ENCODE measurements at places on chromosomes 2 and 18. TPM values are rescaled to one million over a fixed set of nuclear protein-coding genes. Genes with fewer than 3 reads are reported as not detected.

SNRNP200 gene
- 91.1 TPM for polyA plus RNA-seq

B3GNT7 gene
- polyA plus RNA-seq: 0.61 TPM

LYG2 gene
- not detected for polyA plus RNA-seq

AQP12A gene
- polyA plus RNA-seq: 0.70 TPM

C2orf92 gene
- polyA plus RNA-seq: 31.4 TPM

ONECUT2 gene
- 0.15 TPM for polyA plus RNA-seq

ASPRV1 gene
- 2.8 TPM for polyA plus RNA-seq

SERPINB10 gene
- polyA plus RNA-seq: not detected

DNA sequence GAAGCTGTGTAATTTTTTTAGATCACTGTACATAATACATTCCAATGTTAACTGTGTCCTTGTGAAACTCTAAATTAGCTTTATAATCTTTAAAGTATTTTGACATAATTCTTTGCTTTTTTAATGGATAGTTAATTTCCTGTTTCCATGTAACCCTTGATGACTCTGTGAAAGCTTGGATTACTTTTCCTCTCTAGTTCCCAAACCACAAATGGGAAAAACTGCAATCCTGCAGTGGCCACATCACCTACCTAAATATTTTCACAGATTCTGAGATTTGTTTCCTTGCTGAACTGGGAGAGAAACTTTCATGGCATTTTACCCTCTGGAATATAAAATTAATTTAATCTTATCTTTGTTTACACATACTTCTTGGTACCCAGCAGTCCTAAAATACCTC is 161.6 kb upstream of the CCDC68 start:
- DNase-seq: no peak

GRCh38 chr2:127414638-127415592 is 3.3 kb upstream of the PROC start:
- DNase-seq: no peak

DNA sequence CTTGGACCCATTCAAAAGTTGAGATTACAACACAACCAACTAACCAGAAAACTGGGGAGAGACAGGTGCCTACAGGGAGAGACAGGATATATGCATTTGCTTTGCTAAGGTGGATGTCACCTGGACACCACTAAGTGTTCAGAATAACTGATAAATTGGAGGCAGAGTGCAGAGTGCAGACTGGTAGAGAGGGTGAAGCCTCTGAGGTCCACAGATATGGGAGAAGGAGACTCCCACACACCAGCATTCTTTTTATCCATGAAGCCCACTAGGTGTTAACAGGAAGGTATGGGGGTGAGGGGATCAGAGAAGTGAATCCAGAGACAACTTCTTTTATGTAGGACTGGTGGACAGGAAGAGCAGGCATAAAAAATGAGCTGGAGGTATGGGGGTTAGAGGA is 1310.0 kb upstream of the ZEB2 start:
- no peak for DNase-seq

GRCh38 chr18:3726238-3726951 is 276.4 kb downstream of the TGIF1 start:
- DNase-seq: no peak

- no peak for DNase-seq
Observed at GRCh38 chr2:218982586-218983262, 2.3 kb downstream of the FEV start.

GRCh38 chr2:113083296-113083695 is 15.5 kb downstream of the IL1F10 start:
- no peak for DNase-seq

DNA sequence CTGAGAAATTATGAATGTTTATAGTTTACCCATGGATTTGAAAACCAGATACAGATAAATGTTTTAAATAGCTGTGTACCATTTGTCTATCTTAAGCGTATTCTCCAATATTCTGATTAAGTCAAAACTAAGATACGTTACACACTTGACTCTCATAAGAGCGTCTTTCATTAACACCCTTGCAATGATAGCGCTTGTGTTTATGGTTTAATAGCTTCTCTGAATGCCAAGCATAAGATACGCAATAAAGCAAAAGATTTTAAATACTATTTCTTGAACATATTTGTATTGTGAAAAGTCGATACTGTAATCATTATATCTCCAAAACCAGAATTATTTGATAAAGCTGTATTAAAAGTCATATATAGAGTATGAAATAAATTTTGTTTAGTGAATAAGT is 3.0 kb downstream of the CALCRL start:
- DNase-seq: no peak

GRCh38 chr2:216220976-216221375 is 111.8 kb downstream of the XRCC5 start:
- no peak for DNase-seq

GRCh38 chr2:207706936-207707860 is 4.2 kb upstream of the CCNYL1 start:
- DNase-seq: no peak

DNA sequence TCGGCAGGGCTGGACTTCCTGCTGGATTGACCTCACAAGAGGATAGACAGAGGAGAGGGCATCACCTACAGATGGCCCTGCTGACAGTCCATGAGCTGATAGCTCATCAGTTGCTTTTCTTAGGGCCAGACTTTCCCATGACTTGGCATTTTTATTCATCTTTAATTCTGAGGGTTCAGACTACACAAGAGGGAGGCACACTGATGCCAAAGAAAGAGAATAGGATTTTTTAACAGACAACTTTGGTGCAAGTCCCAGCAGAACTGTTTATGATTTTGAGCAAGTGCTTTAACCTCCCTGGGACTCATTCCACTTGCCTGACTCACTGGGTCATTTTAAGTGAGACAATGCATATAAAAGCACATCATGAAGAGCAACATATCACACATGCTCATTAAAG is 299.2 kb downstream of the INSIG2 start:
- peak; percentile 2 for DNase-seq

DNA sequence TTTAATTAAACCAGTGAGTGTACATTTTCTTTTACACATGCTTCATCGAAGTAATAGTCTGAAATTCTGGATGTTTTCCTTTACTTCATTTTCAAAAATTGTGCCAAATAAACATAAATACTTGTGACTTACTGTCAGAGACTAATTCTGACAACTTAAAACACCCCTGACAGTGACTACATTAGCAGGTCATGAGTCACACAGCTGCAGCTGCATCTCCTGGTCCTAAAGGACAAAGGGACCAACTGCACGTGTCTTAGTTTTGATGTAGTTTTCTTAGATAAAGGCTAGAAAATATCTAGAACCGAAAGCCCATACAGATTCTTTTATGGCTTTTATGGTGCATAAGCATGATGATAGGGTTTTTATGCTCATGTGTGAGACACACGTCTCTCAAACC is 29.6 kb upstream of the DSC3 start:
- DNase-seq: no peak

- no peak for DNase-seq
Observed at GRCh38 chr2:128364441-128364911, 45.8 kb upstream of the HS6ST1 start.

DNA sequence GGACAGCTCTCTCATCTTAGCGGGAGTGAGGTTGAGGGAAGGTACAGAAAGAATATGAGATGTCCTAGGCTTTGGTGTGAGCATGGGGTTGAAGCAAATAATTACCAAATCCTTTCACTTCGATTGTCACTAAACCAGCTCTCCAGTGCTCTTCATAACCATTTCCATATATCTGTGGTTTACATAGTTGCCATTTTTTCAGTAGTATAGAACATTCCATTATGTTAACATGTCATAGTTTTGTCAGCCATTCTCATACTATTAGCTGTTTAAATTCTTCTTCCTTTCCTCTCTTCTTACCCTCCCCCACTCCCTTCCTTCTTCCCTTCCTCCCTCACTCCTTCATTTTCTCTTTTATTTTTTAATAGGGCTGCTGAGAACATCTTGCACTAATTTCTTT is 205.9 kb downstream of the BABAM2 start:
- no peak for DNase-seq

DNA sequence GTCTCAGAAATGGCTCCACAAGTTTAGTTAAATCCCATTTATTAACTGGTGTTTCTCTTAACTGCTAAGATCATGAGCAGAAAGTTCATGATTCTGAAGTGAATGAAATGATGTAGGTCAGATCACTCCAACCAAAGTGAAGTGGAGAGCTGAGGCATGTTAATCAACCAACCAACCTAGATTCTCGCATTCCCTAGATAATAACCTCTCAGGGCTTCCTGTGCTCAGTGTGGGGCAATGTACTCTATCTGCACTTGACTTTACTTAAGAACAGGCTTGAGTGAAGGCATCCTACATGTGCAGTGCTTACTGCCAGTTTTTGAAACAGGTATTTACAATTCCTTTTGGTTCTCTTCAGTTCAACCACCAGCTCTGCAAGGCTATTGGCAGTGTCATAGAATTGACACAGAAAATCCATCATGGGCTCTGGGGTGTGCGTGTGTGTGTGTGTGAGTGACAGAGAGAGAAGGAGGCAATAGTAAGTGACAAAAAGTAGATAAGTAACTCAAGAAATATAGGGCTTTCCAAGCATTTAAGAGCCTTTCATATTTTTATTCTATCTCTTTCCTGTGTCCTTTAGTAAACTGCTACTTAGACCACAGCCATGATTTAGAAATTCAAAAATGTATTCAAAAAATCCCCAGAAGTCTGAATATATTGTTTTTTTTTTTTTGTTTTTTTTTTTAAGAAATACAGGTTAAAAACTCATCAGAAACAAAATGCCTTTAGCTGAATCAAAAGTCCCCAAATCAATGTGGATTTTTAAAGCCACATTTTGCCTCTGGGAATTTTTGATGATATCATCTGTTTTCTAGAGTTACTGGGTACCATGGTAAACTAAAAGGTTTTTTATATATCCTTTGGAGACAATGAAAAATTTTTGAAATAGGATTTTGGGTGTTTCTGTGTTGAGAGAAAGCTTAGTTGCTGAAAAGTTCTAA is 28.6 kb downstream of the DOCK10 start:
- no peak for DNase-seq

DNA sequence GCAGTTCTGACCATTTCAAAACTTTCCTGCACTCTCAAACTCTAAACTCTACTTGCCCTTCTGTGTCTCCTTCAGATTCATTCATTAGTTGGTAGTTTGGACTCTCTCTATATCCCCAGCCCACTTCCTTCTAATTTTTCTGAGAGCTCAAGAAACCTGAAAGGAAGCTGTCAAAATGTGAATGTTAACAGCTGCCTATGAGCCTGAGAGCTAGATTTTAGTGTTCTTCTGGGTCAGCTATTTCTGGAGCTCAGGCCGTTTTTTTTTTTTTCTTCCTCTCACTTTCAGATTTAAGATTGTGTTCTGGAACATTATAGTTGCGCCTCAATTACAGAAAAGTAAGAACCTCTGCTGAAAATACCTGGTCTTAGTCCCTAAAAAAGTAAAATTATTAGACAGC is 73.1 kb downstream of the RTN4 start:
- no peak for DNase-seq

- DNase-seq: no peak
Observed at GRCh38 chr18:45361125-45361851, 254.0 kb upstream of the SLC14A2 start.

DNA sequence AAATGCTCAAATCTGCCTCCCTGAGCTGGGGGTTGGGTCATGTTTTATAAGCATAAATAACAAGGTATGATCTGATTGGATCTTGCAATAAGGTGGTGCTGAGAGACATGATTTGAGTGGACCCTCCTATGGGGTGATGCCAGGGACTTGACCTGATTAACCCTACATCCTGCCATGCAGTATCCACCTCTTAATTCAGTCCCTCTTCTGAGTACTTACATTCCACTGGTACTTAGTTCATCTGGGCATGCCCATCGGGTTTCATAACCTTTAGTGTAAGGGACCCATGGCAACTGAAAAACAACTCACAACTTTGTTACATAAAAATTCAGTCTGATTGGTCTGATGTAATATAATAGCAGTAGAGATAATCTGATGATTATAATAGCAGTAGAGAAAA is 397.9 kb upstream of the HNMT start:
- no peak for DNase-seq

DNA sequence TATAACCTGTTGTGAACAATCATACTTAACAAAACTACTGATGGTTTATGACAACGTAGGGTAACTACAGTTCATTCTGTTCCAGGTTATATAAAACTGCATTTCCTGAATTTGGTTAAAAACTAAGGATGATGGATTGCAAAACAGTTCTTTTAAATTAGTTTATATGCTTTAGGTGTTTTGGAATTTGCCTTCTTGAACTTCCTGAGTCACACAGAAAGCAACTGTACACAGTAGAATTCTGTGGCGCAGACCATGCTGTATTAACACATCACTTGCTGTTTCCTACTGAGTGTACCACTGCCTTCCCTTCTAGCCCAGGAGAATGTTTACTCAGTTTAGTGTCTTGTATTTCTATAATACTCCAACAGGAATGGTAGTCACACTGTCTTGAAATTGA is 19.4 kb downstream of the ITGB1BP1 start:
- no peak for DNase-seq

GRCh38 chr2:205656941-205657340 is 25.4 kb upstream of the NRP2 start:
- DNase-seq: no peak

- DNase-seq: no peak
Observed at GRCh38 chr2:24086241-24086640, 1.6 kb upstream of the TP53I3 start.

GRCh38 chr2:70834106-70834505 is 1.5 kb downstream of the CD207 start:
- no peak for DNase-seq

- DNase-seq: no peak
Observed at GRCh38 chr18:11114653-11115052, 34.7 kb downstream of the PIEZO2 start.

DNA sequence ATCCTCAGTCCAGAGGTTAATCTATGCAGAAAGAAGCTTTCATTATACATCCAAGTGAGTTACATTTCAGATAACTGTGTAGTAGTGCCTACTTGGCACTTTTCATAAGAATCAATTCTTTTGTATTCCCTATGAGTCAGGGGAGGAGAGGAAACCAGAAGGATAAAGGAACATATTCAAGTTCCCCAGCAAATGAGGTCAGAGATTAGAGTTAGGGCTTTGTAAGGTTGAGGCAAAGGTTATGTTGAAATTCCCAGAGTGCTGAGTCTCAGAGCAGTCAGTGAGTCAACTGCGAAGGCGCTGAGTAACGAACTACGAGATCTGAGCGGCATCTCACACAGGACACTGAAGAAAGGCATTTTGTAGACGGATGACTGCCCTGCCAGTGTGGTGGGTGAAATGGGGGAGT is 25.1 kb upstream of the ME2 start:
- no peak for DNase-seq

- no peak for DNase-seq
Observed at GRCh38 chr18:2921778-2922177, 75.0 kb downstream of the EMILIN2 start.

- no peak for DNase-seq
Observed at GRCh38 chr18:69035756-69036155, 237.9 kb downstream of the CCDC102B start.
